Heart right ventricle (tissue), 16 donors: ENCODE measurements at places on chromosomes 6 and 20.

DNA sequence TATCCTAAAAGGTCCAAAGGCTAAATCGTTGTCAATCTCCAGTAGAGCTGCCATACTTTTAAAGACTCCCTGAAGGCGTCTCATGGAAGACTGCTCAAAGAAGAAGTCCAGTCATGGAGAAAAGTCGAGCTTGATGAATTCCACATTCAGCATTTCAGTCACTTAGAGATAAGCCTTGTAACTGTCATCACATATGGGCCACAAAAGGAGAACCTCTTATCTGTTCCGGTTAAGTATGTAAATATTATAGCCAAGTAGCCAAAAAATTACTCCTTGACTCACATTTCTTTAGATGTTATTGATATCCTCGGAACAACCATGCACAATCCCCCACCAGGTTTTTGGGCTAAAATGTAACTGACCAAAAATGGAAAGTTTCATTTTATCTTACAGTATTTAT lies 9.8 kb upstream of the CNKSR3 start:
- no peak for DNase-seq

- DNase-seq: no peak
Measured at GRCh38 chr20:49097159-49097558, 51.0 kb downstream of the CSE1L start.

GRCh38 chr6:168165891-168166290 lies 86.9 kb upstream of the FRMD1 start:
- no peak for DNase-seq

GRCh38 chr6:71345476-71346333 lies 57.1 kb downstream of the OGFRL1 start:
- DNase-seq: no peak

GRCh38 chr20:34511891-34512265 lies 4.3 kb upstream of the DYNLRB1 start:
- no peak for DNase-seq

DNA sequence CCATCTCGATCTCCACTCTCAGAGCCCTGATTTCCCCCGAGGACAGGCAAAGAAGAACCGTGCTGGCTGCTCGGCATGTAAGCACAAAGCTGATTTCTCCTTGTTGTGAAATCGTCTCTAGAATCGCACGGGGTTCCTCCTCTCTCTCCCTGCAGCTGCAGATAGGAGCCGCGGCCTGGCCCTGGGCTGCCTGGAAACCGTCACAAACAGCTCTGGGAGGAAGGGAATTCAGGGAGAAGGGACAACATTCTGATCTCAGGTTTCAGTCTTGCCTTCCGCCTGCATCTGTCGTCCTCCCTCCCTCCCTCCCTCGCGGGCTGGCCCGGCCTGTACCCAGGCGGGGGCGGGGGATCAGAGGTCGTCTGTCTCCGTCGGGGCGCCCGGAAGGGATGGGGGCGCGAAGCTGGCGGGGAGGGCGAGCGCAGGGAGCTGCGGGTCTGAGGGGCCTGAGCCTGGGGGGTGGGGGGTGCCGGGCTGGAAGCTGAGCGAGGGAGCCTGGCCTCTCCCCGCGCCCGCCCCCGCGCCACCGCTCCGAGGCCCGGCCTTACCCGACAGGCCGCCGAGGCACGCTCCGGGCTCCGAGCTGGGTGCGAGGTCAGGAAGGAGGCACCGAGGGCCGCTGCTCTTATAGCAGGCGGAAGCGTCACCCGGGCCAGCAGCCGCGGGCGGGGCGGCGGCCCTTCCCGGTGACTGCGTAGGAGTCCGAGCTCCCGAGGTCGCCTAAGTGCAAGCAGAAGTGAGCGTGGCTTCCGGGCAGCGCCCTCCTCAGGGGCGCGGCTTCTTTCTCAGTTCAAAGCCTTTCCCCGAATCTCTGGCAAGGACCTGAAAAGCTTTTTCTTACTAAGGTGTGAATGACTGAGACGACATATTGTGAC lies at the start of gene SERPINB1:
Gene SERPINB1 (minus strand): TSS at position 600 of the 875 bp plus-strand sequence. CDS start 1,277 bp downstream, outside the sequence.
- DNase-seq: peak; percentile 92

DNA sequence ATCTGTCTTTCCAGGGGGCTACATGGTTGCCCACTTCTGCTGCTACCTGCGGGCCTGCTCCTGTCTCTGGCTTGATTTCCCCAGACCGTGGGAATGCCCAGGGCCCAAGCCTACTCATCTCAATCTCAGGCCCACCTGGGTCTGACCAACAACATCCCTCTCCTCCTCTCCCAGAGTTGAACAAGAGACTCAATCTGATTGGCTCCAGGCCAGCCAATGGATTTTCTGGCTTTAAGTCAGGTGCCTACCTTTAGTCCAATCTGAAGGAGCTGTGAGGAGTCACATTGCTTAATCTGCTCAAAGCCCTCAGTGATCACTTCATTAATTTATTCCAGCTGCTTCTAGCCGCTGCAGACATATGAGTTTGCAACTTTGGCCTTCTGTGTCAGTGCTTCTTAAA lies 162.4 kb upstream of the KCNG1 start:
- no peak for DNase-seq

DNA sequence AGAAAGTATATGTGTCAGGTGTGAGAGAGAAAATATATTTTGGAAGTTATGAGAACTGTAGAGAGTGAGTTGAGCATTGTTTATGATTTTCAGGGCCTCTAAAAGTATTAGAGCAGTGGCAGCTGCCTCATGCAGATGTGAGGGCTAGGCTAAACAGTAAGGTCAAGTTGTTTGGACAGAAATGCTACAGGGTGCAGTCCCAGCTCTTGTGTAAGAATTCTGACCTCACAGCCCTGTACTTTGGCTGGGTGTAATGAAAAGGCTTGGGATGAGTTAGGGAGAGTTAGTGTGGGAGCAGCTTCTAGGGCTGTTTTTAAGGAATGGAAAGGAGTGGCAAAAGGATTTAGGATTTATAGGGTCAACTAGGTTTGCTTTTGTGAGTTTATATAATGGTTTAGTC lies 764.8 kb upstream of the ADGRB3 start:
- DNase-seq: no peak

DNA sequence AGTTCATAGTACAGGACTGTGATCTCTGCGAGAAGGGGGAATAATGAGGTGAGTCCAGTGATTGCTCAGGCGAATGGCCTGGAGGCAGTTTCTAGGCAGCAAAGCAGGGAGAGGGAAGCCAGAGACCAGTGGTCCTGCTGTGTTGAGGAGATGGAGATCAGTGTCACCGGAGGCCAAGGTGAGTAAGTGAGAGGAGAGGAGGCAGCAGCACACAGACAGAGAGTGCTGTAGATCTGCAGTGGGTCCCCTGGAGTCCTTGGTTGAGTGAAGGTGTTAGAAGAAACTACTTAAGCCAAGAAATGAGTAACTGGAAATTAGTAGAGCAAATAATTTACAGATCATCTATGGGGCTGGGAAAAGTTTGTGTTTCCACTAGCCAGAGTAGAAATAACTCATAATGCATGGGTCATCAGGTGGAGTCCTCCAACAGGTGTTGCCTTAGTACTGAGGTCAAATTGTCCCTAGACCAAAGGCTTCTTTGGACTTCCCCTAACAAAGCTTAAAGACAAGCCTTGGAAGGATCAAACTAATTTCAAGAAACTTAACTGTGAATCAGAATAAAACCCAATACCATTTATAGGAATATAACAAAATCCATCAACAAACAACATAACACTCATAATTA lies 13.6 kb downstream of the HEBP2 start:
- no peak for DNase-seq

GRCh38 chr6:169589699-169590257 lies 112.1 kb downstream of the WDR27 start:
- DNase-seq: no peak

GRCh38 chr6:149454346-149454848 lies 30.4 kb downstream of the ZC3H12D start:
- peak; percentile 96 for DNase-seq
